ENCODE measurements at places on chromosomes 5 and 9.

DNA sequence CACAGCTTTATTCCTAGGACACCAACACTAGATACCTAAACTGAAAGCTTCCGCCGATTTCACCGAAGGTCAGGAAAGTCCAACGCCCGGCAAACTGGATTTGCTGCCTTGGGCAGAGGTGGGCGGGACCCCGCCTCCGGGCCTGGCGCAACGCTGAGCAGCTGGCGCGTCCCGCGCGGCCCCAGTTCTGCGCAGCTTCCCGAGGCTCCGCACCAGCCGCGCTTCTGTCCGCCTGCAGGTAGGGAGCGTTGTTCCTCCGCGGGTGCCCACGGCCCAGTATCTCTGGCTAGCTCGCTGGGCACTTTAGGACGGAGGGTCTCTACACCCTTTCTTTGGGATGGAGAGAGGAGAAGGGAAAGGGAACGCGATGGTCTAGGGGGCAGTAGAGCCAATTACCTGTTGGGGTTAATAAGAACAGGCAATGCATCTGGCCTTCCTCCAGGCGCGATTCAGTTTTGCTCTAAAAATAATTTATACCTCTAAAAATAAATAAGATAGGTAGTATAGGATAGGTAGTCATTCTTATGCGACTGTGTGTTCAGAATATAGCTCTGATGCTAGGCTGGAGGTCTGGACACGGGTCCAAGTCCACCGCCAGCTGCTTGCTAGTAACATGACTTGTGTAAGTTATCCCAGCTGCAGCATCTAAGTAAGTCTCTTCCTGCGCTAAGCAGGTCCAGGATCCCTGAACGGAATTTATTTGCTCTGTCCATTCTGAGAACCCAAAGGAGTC lies at the start of gene CD274:
TSS of gene CD274 (plus strand) at position 184 of the 733 bp plus-strand sequence. CDS start 5,572 bp downstream, outside the sequence.
- peak; percentile 96 for DNase-seq

DNA sequence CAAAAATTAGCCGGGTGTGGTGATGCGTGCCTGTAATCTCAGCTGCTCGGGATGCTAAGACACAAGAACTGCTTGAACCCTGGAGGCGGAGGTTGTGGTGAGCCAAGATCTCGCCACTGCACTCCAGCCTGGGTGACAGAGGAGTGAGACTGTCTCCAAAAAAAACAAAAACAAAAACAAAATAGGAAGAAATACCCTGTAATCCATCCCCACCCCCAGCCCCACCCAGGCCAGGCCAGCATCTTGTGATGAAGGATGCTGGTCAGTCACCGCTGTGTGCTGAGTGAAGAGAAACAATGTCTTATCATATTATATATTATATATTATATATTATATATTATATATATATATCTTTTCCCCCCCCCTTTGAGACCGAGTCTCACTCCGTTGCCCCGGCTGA lies 15.4 kb upstream of the CCIN start:
- DNase-seq: no peak

DNA sequence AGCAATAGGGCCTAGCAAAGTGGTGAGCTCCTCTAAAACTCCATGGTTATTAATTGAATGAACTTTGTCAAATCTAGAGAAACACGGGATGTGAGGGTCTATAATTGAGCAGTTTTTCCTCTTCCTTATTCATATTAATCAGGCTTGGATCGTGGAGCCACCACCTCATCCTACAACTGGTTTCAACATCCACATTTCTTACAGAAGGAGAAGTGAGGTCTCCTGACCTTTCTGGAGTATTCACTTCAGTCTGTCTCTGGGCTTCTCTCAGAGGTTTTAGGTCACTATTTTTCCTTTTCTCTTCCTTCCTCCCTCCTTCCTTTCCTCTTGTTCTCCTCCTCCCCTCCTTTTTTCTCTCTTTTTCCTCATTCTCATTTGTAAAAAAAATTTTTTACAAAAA lies 177.3 kb upstream of the ACTBL2 start:
- no peak for DNase-seq

GRCh38 chr5:107484281-107484680 lies 186.5 kb downstream of the EFNA5 start:
- DNase-seq: no peak

DNA sequence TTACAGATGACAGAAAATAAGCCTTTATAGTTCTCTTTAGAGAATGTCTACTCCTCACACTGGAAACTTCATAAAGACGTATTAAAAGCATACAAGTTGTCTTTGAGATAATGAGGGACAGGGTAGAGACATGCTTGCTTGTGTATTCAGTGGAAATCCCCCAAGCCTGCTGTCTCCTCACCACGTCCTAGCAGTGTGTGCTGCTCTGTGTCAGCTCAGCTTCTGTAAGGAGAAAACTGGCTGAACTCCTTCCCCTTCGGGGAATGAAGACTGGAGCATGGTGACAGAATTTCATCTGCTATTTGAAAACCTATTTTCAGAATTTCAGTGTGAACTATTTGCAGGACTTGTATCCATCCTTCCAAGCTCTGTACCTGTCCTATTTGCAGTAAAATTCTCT lies 9.4 kb downstream of the OR2V2 start:
- no peak for DNase-seq

GRCh38 chr9:101966691-101967090 lies 228.2 kb upstream of the GRIN3A start:
- DNase-seq: no peak

GRCh38 chr9:10744669-10745068 lies 131.9 kb upstream of the PTPRD start:
- DNase-seq: no peak

GRCh38 chr9:87615136-87615535 lies 110.8 kb upstream of the CTSL start:
- DNase-seq: no peak

GRCh38 chr9:121369595-121370265 lies at the start of gene STOM:
TSS of gene STOM (minus strand) at chr9:121370250. CDS start at chr9:121370187, 63 bp downstream.
- DNase-seq: peak; percentile 83

- no peak for DNase-seq
Observed at GRCh38 chr5:42021923-42022322, 96.8 kb downstream of the FBXO4 start.

DNA sequence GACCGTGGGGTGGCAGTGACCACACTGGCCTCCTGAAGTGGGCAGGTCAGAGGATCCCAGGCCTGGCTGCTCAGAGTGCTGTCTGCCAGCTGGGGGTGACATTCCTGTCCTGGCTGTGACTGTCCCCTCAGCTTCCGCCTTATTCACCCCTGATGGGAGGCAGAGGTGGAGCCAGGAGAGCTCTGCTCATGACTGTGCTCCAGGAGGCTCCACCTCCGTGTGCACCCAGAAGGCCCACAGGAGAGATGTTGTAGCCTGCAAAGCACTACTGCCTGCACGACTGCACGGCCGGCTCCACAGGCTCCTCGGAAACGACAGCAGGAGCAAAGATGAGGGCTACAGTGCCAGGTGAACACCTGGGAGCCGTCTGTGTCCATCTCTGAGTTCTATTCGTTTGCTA lies 60.9 kb downstream of the ROPN1L start:
- DNase-seq: no peak

GRCh38 chr5:79974886-79975285 lies 16.2 kb downstream of the MTX3 start:
- no peak for DNase-seq

- DNase-seq: no peak
Observed at GRCh38 chr9:117887383-117887782, 183.2 kb downstream of the TLR4 start.

DNA sequence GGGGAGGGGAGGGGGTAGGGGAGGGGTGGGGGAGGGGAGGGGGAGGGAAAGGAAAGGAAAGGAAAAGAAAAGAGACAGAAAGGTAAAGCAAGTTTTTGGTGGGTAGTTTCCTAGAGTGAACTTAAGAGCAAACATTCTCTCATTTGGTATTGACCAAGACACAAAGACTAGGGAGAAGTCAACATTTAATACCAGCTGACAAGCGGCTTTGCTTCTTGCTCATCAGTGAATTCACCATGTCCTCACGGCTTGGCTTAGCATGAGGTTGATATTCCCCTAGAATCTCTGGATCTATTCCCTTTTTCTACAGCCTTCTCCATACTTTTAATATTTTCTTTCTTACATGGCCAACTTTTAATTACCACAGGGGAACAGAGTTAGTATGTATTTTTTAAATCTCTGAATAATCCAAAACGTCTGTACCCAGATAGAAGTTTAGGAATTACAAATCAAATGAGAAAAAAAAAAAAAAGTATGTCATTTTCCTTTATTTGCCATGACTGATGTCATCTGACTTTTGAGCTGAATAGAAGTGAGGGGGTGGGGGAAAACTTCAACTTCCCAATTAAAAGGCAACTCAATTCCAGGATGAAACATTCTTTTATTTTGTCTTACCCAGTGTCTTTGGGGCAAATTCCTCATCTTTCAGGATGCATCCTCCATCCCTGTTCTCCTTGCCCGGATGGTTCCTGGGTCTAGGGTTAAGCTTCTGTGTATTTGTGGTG lies 40.1 kb upstream of the GLIS3 start:
- no peak for DNase-seq

DNA sequence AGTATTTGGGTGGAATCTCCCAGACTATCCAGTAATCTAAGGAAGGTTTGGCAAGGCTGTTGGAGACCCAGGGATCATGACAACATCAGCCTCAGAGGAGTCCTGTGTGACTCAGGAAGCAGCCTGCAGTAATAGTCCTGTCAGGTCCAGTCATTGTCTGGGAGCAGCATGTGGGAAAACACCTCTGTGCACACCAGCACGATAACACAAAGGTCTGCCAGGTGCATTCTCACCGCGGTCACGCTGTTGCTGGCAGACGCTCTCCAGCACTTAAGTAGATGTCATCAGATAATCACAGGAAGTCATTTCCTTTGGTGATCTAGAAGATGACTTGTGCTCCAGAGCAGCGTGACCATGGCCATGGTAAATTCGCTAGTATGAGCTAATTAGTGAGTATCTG lies 99.2 kb upstream of the IQGAP2 start:
- DNase-seq: peak; percentile 25

DNA sequence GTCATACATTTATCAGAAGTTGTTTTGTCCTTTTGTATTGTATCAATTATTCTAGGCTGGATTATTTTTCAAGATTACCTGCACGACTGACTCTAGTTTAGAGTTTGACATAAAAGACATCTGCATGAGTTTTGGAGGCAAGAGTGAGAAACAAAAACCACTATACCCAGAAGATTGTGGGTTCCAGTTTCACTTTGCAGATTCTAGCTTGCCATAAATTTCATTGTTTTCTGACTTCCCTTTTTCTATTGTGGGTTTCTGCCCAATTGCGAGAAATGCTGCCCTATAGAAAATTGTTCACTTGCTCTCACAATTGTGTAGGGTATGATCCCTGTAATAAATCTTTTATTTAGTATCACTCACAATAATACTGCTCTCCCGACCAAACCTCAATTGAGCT lies 1043.4 kb upstream of the CDH10 start:
- no peak for DNase-seq

GRCh38 chr9:33048054-33048465 lies 23.0 kb downstream of the DNAJA1 start:
- DNase-seq: no peak

GRCh38 chr5:149310947-149311658 lies 34.2 kb upstream of the GRPEL2 start:
- DNase-seq: no peak

DNA sequence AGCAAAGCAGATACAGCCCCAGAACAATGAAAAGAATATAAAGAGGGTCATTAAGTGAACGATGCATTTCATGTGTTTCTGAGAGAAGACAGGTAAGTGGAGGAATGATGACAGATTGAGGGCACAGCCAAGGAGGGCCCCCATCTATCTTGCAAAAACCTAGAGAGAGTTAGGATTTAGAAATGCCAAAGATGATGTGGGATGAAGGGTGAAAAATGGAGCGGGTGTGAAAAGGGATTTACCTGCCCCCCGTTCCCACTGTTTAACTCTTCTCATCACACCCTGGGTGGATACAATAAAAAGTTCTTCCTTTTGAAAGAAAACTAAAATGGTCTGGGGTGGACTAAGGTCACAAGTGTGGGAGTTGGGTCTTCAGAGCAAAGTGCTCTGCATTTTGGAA lies 18.5 kb upstream of the PPP2R2B start:
- no peak for DNase-seq

DNA sequence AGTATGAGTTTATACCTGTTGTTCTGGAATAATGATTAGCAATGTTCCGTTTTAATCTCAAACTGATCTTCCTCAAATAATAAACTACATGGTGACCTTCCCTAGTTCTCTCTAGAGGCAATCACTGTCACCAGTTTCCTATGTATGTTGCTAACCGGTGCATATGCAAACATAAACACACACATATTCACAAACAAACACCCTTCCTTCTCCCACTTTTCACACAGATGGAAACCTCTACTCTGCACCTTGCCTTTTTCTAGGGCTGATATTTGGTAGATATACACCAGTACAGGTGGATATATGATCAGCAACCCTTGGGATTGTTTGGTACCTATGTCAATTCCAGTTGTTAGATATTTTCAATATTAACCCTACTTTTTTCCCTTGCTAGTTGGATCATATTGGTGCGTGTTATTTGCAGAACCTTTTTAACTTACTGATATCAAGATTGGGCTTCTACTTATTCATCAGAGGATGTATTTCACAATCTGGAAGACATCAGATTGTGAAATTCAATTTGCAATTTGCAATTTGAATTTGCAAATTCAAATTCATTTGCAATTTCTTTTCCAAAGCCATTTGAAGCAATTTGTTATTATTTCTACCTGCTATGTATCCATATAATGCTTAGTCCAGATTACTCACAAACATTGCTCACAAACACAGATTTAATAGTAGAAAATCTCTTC lies 12.6 kb downstream of the FYB1 start:
- no peak for DNase-seq

DNA sequence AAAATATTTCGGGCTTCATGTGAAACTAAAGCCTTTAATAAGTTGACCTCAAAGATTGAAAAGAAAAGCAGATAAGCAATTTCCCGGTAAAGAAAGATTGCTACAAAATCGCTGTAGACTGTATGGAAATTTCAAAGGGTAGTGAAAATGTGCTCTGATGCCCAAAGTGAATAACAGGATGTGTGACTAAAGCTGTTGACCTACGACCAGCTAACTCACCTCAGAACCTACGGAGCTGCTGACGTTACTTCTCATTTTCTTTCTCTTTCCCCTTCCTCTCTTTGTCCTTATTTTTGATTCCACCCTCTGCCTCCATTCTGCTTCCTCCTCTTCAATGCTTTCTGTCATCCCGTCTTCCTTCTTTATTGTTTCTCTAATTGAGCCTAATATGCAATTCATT lies 103.2 kb downstream of the PDE4D start:
- no peak for DNase-seq

GRCh38 chr5:155019601-155020226 lies 6.2 kb downstream of the KIF4B start:
- no peak for DNase-seq

GRCh38 chr9:113176803-113177202 lies 26.0 kb downstream of the SLC31A2 start:
- no peak for DNase-seq

DNA sequence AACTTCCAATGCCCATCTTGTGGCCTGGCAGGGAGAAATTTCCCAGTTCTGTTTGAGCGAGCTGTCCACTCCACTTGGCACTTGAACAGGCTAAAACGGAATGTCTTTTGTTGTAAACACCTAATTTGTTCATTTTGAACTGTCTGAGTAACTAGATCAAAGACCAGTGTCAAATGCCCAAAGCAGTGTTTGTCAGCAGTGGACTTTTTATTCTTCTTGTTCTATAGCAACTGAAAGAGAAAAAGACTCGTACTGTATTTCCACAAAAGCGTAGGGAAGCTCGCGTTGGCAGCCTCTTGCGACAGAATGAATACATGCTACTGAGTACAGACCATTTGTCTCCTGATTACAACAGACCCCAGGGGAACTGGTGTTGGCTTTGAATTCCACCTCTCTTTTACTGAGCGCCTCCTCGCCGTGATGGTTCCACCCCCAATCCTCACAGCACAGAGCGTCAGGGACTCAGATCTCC lies 601.8 kb upstream of the ZNF608 start:
- DNase-seq: no peak

- DNase-seq: no peak
Observed at GRCh38 chr5:34778091-34778850, 60.7 kb upstream of the TTC23L start.

Measured in body of pancreas (tissue), 4 donors.